ENCODE measurements at places on chromosomes 4 and X.

- no peak for DNase-seq
These were observed 368.5 kb upstream of the MAD2L1 start for GRCh38 chr4:120435179-120435578.

DNA sequence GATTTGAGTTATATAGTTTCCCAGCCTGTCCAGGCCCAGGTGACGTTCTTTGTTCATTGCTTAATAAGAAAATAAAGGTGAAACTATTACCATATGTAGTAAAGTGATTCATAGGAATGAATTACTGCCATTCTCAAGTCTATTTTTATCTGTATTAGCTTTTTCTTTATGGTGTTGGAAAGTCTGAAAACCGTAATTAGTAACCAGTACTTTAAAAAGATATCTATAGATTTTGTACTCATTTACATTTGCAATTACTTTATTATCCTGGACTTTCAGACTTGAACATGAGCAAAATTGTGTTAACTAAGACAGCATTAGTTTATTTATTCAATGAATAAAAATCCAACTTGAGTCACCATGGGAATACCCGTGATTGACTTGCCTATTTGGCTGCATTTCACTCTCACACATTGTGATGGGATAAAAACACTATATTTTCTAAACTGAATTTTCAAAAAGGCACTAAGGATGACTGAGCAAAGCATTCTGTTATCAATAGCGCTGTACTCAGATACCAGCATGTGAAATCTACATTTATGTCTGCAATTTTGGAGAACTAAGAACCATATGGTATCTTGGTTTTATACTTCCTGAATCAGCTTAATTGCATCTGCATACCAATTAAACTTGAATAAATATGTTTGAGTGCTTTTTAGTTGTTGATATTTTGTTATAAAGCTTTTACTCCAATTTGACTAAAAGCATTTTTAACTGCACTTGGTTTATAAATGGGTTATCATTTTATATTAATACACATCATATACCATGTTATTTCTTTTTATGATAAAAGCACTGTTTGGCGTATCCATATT lies 154.6 kb downstream of the CCSER1 start:
- DNase-seq, result no peak

DNA sequence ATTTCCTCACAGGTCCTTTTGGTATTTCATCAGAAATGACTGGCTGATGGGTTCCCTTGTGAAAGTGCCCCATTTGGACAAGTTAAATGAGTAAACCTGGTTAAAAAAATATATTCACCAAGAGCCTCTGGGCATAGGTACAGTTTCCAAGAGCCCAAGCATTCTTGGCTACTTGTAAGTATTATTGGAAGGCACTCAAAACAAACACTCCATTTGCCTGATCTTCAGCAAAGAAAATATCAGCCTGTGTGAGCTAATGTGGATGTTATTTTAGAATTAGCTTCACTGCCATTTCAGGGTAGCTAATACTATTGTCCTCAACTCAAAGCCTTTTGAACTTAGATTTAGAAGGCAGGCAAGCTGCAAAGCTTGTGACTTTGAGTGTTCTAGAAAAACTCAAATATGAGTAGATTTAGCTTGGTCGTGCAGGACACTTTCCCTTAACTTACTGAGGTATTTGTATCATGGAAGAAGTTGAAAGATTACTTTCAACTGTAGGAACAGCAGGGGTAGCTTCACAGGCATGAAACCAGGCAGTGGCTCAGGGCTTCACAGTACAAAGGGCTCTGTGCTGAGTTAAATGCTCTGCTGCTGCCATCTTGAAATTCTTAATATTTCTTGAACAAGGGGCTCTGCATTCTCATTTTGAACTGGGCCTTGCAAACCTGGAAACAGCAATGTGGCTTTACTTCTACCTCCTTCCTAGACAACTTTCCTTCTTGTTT lies 177.2 kb downstream of the AMELX start:
- no peak for DNase-seq

DNA sequence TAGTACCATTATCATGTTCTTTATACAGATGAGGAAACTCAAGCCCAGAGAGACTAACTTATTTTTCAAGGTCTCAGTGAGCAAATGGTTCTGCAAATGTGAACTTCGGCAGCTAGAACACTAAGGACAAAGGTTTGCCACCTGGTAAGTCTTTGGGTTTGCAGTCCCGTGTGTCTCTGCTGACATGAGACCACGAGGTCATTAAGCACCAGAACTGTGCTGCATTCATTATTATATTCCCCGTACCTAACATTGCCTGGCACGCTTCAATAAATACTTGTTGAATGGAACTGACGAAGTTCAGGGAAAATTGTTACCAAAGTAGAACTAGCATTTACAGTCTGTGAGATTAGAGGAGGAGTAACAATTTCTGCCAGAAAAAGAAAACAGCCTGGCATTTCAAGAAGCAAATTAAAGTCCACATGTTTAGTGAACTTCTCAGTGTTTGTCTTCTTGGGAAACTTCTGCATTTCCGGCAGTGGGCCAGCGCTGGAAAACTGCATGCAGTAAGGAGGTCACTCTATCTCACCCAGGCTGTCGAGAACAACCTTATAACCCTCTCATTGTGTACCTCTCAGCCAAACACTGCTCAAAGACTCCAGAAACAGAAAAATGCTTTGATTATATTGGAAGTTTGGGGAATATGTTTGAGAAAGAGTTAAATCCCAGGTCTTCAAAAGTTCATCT lies 67.4 kb upstream of the CPEB2 start:
- DNase-seq, result no peak

DNA sequence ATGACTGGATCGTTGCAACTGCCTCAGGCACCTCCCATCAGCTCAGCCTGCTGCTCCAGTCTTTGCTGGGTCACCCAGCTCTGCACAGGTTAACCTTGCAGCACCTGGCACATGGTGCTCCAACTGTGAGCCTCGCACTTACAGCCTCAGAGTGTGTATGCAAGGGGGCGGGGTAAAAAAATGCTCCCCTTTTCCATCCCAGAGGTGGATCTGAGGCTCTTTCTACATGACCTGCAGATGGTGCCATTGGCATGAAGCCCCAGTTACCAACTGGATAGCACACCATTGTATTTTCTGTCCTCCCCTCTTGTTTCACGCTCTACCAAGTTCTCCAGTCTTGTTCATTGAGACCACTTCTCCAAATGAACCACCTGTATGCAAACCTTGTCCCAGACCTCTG lies 46.2 kb upstream of the TRPC3 start:
- no peak for DNase-seq

DNA sequence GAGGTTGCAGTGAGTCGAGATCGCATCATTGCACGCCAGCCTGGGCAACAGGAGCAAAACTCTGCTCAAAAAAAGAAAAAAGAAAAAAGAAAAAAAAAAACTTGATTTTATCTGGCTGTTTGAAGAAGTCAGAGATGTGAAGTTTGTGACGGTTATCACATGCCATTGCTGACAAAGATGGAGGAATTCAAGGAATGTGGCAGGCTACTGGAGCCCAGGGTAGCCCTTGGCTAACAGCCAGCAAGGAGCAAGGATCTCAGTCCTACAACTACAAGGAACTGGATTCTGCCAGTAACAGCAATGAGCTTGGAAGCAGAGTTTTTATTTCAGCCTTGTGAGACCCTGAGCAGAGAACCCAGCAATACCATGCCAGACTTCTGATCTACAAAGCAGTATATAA lies 24.3 kb upstream of the TET2 start:
- DNase-seq, result no peak

DNA sequence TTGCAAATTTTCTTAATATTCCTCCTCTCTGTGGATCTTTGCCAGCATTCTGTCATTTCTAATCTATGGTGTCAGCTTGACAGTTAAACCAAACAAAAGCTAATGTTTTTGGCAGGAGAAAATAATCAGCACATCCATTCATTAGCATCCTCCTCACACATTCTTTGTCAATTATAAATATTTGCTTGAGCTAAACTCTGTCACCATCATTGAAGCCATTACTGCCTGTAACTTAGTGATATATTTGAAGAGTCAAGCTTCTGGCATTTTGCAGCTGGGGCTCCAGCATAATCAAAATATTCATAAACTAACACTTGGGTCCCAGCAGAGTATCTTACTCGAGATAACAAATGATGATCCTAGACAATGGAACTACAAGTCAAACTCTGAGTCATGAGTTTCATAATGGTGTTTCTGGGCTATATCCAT lies 126.1 kb downstream of the EIF4E start:
- no peak for DNase-seq

DNA sequence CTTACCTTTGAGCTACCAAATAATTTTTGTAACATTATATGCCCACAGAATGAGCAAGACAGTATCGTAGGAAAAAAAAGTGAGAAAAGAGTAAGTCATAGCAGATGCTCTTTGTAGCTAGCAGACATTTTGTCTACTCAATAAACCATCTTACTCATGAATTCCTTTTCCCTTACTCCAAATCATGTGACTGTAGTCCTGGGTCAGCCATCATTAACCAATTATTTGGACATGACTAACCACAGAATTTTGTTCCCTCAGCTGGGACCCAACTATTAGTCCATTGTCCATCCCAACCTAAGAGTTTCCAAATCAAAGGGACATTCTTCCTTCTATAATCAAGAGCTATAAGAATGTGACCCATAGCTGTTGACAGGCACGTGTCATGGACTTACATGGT lies 11.4 kb downstream of the UBE2D3 start:
- DNase-seq, result no peak

GRCh38 chrX:95728446-95728845 lies 956.2 kb upstream of the DIAPH2 start:
- no peak for DNase-seq

DNA sequence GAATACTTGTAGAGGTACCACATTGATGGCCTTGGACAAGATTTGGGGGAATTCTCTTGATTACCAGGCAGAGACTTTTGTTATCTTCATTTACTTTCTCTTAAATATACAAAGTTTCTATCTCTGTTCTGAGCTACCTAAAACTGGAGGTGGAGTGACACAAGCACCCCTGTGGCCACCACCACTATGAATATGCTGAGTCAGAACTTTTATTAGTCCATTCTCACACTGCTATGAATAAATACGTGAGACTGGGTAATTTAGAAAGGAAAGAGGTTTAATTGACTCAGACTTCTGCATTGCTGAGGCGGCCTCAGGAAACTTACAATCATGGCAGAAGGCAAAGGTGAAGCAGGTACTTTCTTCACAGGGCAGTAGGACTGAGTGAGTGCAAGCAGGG lies 67.1 kb downstream of the RTL3 start:
- no peak for DNase-seq

DNA sequence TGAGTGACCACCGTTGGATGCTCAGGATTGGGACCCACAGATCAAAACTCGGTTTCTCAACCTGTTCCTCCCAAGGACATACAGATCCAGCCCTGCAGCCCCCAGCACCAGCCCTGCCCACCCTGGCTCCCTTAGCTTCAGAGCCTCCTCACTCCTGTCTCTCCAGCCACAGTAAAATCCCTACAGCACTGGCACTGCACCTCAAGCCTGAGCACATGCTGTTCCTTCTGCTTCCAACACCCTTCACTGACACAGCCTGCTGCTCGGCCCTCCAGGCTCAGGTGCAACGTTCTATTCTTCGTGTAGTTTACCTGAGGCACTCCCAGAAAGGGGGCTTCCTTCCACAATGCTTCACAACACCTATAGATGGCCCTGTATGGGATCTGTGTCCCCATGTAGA lies 163.6 kb downstream of the EVC2 start:
- no peak for DNase-seq

GRCh38 chr4:48898733-48899431 lies 7.7 kb downstream of the OCIAD2 start:
- DNase-seq, result no peak

GRCh38 chrX:119735467-119735866 lies 22.9 kb upstream of the SOWAHD start:
- DNase-seq, result no peak

- DNase-seq, result no peak
These were observed at the start of gene ARHGAP36 for GRCh38 chrX:131058136-131058868. Gene ARHGAP36, plus strand, starts transcription at chrX:131058346. Its CDS starts 23,320 bp downstream, at chrX:131081666.

DNA sequence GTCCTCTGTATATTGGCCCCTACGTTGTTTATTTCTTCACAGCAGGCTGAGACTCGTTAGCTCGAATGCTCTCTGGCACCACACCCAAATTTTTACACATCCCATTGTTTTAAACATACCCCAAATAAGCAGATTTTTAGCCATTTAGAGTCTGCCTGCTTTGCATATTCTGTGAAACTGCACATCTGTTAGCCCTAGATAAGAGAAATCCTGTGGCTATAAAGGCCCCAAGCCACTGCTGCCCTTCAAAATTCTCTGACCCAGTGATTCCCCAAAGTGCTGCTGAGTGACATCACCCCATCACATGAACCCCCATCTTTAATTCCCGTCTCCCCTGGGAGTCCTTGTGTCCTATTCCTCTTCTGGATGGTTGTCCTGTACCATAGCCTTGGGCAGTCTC lies 20.8 kb downstream of the TEX13C start:
- no peak for DNase-seq

DNA sequence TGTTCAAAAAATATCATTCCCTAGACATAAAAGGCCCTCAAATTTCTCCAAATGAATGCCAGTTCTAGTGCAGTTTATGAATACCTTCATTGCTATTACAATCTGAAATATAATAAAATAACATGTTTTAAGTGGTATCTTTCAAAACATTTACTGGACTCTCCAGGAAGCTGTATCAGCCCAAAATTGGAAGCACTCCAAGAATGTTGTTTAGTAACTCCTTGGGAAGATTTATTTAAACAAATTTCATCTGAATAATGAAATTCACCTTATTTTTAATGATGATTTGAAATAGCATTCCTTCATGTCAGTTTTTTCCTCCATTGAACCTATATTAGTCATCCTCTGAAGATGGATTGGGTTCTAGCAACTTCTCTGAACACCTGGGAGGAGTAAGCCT lies 217.2 kb upstream of the PCDH18 start:
- no peak for DNase-seq

DNA sequence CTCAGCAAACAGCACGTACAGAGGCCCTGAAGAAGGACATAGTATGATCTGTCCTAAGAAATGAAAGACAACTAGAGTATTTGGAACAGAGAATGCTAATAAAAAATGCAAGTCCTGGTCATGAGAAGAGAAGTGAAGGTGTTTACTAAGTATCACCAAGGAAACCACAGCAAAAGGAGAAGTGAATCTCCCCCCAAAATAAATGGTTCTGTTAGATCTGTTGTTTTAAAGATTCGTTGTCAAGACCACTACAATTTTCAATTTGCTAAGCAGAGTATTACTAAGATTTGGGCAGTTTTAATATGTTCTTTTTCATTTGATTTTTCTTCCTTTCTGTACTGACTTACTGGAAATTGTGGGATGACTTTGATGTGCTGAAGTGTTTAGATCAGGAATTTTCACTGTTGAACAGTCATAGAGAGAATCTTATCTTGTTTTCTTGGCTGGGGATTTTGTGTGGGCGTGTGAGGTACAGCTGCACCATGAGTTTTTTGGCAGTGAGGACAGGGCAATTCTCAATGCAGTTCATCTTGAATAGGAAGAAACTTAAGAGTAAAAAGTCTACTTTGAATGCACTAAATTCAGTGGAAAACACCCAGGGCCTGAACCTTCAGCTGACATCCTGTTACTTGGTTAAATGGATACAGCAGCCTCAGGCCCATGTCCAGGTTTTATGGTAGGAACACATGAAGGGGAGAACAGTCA lies 132.2 kb downstream of the STIM2 start:
- no peak for DNase-seq

- DNase-seq, result no peak
These were observed 1347.1 kb upstream of the PABPC4L start for GRCh38 chr4:135548711-135549110.

GRCh38 chr4:90648791-90649190 lies 521.6 kb downstream of the CCSER1 start:
- DNase-seq, result no peak
